ENCODE measurements at places on chromosomes 2 and 18.

DNA sequence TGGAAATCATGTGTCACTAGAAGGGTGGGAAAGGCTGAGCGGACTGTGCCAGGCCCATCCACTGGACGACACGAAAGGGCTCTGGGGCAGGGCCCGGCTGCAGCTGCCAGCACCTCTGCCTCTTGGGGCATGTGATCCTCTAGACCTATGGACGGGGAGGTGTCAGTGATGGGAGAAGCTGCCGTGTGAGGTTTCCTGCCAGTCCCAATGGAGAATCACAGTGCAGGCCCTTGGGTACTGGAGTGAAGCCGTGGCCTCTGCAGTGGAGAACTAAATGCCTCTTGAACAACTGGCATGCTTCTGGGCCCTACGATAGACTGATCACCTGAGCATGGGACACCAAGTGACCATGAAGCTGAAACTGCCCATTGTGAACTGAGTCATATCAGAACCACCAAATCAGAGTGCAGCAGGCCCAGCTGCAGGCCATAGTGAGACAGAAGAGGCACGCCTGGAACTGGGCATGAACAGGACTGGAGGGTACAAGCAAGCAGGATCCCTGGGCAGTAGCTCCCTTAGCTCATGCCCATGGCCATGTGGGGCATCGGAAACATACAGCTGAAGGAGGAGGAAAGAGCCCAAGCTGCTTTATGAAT lies 18.8 kb upstream of the RHOB start:
- DNase-seq = no peak

DNA sequence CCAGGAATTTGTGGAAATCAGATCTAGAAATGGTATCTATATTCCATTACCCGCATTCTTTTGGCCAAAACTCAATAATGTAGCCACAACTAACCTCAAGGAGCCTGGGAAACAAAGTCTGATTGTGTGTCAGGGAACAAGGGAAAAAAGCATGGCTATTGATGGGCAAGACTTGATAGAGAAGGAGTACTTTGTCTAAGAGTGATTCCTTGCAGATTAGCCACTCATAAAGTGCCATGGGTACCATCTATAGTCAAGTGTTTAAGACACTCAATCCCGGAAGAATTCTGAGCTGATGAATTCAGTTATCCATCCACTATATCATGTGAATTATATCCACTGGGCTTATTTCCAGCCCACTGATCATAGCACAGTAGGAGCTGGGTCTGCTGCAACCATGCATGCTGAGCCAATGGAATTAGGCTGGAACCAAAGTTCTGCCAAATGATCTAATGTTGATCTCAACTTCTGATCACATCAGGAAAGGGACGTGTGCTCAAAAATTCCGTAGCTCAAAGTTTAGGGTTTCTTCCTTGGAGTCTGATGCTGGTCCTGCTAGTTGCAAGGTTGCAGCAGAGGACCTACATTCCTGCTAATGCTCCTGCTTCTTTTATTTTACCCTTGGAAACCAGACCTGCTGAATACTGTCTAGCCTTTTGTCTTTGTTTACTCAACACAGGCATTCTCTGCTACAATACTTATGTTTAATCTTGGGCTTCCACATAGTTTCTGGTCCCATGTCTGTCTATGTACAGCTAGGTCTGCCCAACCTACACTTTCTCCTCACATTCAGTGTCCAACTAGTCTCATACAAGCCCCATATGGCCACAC lies 629.7 kb downstream of the IRS1 start:
- no peak for DNase-seq

DNA sequence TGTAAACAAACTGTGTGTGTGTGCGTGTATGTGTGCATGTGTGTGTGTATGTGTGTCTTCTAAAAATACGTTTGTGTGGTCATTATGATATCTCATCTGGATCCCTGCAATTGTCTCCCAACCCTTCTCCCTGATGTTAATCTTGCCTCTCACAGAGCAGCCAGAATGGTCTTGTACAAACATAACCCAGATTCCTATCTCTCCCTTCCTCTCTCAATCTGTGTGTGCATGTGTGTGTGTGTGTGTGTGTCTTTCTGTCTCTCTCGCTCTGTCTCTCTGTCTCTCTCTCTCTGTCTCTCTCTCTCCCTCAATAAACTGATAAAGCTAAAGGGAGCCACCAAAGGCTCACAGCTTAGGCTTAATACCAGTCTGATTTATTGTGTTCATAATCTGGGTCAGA lies 210.8 kb downstream of the PAX3 start:
- no peak for DNase-seq

GRCh38 chr2:48006094-48006493 lies 99.8 kb upstream of the FBXO11 start:
- DNase-seq = no peak

- DNase-seq = no peak
These were observed 40.1 kb downstream of the TGOLN2 start for GRCh38 chr2:85287721-85288120.

- no peak for DNase-seq
These were observed 439.8 kb upstream of the TMEFF2 start for GRCh38 chr2:192634557-192634956.

- DNase-seq = no peak
These were observed 1.7 kb downstream of the ERFE start for GRCh38 chr2:238160206-238161129.

GRCh38 chr18:48835745-48836170 lies 115.0 kb downstream of the SMAD7 start:
- DNase-seq = no peak

- no peak for DNase-seq
These were observed 247.5 kb downstream of the TFCP2L1 start for GRCh38 chr2:121037480-121037879.

All from stimulated activated CD4-positive, alpha-beta T cell treated with anti-CD3 and anti-CD28 coated beads, Interleukin-1b, Interleukin-23, amount 100 ng/mL, for 1 hour (primary cell).